ENCODE measurements at places on chromosomes 1 and 21.

DNA sequence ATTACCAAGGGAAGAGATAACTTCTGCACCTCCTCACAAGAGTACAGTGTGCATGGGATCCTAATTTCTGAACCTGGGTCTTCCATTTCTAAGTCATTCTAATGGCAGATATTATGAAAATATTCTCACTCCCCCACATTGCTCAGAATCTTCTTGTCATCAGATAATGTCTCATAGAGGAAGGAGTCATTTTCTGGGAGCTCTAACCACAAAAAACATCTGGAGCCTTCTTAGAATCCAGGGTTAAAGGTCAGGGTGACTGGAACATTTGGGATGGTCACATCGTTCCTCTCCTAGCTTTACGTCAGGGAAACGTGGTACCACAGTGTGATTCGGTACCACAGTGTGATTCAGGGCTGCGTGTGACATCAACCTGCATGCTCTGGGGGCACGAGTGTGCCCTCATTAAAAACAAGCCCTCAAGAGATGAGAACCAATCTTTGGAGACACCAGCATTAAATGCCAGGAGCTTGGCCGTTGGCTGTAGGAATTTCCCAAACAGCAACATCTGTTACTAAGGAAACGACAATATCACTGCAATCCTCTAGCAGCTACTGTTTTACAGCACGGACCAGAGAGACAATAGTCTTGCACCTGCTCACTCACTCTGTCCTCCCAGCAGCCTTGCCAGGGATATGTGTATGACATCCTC is 179.1 kb downstream of the PSMG1 start:
- DNase-seq: peak; percentile 67

DNA sequence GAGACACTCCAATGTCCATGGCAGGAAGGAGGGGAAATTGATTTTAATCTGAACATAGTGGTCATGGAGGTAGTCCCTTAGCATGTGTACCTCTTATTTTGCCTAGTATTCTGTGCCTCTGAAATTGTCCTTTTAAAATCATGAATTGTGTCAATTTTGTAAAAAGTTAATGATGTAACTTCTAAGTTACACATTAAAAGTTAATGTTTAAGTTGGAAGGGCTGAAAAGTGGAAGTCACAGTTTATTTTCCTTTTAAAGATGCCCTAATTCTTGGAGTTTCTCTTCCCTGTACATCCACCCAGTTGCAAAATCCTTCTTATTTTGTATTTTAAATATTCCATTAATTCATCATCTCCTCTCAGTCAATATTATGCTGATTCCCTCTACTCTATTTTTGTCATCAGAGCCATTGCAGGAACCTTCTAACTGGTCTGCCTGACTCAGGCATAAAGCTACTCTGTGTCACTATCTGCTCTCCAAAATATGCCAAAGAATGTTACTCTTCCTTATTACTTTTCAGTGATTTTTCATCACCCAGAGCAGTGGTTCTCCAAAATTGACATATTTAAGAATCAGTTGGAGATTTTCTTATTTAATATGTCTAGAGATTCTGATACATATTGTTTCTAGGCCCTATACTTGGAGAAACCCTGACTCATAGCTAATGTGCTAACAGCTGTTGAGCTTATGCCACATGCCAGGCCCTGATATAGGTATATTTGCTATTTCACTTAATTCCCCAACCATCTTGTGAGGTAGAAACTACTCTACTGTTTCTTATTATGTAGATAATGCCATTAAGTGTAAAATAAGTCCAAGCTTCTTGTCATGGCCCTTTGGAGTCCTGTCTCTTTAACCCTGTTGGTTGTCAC is 5.1 kb downstream of the HOOK1 start:
- no peak for DNase-seq

DNA sequence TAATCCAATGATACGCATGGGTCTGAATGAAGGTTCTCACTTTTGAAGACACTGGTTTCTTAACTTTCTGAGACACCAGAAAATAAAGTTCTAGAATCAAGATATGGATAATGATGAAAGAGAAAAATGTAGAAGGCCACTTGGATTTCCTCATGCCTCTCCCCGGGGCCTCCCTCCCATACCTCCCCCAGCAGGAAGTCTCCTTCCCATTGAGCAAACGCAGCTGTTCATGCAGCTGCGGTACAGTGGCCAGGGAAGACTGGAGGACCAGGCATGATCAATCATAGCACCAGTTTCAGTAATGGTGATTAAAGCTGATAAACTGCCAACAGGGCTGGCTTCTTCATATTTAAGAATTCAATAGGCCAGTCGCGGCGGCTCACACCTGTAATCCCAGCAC is 10.9 kb upstream of the UBR4 start:
- DNase-seq: no peak

DNA sequence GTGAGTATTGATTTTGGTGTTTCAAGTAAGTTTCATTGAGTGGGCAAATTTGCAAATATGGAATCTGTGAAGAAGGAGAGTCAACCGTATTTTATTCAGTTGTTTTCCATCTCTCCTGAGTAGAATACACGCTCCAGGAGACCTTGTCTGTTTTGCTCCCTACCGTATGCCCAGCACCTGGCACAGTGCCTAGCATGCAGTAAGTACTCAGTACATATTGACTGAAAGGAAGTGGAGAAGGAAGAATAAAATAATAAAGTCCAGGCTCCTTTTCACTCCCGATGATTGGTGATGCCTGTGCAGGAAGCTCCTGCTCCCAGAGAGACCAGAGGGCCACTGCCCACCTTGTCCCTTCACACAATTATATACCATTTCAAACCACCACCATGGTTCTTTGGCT is 59.4 kb upstream of the NEK2 start:
- DNase-seq: no peak

GRCh38 chr21:34999397-34999941 is 49.6 kb downstream of the RUNX1 start:
- peak; percentile 43 for DNase-seq

GRCh38 chr1:19398309-19398760 is 86.2 kb downstream of the SLC66A1 start:
- no peak for DNase-seq

DNA sequence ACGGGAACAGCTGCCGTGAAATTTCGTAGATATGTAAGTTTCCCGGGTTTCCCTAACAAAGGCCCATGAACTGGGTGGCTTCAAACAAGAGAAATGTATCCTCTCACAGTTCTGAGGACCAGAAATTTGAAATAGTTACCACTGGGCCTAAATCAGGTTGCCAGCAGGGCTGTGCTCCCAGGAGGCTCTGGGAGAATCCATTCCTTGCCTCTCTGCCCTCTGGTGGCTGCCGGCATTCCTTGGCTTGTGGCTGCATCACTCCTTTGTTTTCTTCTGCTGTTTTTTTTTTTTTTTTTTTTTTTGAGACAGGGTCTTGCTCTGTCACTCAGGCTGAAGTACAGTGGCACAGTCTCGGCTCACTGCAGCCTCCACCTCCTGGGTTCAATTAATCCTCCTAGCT is 23.7 kb downstream of the UMODL1 start:
- DNase-seq: no peak

DNA sequence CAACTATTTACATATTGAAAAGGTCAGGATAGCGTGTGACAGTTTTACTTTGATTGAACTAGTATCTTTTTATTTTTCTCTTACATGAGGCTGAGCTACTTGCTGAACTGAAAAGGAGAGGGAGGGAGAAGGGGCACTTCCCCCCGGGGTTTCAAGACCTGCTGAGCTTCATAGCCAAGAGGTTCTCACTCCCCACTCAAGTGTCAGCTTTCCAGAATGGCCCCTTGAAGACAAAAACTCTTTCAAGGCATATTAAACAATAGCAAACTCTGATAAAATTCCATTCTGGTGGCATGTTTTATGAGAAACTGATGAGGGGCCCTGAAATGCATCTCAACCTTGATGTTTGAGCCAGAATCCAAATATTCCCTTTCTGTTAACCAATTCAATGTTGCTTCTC is 143.0 kb downstream of the KAZN start:
- no peak for DNase-seq

DNA sequence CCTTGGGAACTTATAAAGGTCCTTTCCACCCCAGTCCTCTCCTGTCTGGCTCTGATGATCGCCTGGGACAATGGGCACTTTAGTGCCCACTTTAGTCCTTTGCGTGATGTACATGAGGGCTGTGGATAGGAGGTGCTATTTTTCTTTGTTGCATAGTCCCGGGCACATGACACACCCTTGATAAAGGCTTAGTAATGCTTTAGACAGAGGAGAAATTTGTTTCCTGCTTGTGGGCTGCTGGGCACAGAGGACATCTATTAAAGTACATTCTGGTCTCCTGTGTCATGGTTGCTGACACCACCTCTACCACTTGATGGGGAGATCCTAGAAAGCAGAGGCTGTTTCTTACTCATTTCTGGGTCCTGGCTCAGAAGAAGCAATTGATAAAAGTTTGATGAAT is 5.4 kb upstream of the KNCN start:
- peak; percentile 69 for DNase-seq

GRCh38 chr1:235455823-235456222 is 48.4 kb downstream of the B3GALNT2 start:
- no peak for DNase-seq

DNA sequence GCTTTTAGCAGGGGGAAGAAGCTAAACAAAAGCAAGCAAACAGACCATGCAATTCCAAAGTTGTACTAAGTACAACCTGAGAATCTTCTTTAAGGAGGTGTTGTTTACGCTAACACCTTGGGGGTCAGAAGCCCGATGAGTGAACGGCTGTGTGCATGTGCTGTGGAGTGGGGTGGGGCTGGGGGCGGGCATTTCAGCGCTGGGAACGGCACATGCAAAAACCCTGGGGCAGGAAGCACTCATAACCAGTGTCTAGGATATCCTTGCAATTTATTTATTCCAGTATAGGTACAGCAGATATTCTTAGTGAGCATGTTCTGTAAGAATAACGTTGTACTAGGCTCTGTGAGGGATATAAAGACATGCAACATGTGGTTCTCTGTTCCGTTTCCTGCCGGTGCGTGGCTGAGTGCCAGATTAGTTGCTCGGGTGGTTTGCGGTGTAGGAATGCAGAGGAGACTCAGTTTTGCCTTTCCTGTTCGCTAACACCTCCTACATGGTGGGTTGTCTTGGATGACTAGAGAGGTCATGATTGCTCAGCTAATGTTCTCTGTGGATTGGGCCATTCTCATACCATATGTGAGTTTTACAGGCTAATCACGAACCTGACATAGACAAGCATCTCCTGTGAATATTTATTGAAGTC is 3.7 kb downstream of the FASLG start:
- DNase-seq: peak; percentile 80

DNA sequence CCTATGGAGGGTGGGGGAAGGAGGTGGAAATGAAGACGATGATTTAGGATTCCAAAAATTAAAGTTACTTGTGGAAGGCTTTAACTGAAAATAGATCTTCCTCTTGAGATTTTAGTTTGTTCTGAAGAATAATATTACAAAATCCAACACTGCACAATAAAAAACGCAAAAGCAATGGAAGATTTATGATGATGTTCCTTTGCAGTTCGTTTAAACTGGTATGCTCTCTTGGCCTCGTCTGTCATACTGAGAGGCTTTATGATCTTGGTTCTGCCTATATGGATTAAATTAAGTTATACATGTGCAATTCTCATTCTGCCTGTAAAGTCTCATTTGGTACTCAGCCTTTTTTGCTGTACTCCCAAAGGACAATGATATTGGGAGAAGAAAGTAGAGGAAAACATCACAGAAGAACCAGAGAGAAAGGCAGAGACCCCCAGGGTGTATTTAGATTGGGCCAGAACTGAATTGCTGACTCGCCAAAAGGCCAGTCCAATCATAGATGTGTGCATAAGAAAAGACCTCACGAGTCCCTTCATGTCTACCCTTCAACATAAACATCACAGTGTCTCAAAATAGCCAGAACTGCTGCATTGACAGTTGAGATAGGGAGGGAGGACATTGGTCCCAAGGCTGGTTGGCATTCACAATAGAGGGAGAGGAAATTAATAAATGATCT is 188.6 kb downstream of the GREM2 start:
- DNase-seq: no peak

DNA sequence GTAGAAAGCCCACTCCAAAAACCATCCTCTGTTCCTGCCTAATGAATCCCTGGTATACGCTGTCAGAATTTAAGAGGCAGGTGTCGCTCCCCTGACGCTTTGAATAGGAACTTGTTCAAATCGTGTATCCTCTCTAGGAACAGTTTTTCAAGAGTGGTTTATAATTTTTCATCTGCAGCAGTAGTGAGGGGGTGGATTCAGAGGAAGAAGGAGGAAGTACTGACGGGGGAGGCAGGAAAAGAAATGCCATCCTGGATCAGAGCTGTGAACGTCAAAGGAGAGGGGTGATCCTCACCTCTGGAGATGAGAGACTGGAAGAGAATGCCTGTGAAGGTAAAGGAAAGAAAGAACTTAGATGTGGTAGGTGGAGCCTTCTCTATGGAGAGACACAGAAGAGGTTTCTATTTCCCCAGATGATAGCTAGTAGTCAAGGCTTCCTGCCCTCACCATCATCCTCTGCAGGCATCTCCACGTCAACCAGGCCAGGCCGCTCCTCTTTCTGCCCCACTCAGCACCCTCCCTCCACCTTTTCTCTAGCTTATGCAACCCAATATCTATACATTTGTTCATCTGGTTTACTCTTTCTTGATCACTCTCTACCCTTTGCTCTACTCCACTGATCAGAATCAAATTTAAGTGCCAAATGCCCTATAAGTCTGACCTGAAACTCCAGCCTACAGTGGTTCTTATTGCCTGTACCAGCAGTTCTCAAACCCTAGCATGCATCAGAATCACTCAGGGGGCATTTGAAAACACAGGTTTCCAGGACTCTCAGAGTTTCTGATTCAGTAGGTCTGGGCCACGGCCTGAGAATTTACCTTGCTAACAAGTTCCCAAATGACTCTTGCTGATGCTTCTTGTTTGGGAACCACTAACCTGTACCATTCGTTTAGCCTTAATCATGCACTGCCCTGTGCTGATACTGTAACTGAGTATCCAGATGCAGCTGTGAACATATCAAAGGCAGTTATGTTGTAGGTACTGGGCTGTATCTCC is 13.1 kb upstream of the BCL9 start:
- DNase-seq: no peak

DNA sequence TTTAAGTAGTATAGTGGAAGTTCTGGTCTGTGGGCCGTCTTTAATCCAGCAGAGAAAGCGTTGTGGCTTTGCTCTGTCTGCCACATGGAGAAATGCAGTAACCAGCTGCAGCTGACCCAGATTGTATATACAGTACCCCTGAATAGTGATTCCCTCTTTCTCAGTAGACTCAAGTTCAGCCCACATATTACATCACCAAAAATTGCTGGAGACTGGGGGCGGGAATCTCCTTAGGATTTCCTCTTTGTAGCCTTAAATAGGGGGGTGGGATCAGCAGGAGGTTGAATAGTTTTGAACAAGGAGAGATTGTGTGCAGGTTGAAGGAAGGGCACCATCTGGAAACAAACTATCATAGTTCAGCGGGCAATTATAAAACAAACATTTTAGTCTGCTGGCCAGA is at the start of gene ANGPTL1:
Gene ANGPTL1 (minus strand): TSS at position 134 of the 400 bp plus-strand sequence. CDS start 5,301 bp downstream, outside the sequence.
- DNase-seq: no peak

All from hematopoietic multipotent progenitor cell treated with erythropoietin and hydrocortisone succinate and interleukin-3 and kit ligand, for 6 days (in vitro differentiated cells).